ENCODE measurements at places on chromosomes 7 and 10.

GRCh38 chr7:127226685-127227374 is 25.9 kb downstream of the GRM8 start:
- DNase-seq, result no peak

GRCh38 chr7:20403331-20403730 is 72.6 kb downstream of the ITGB8 start:
- DNase-seq, result no peak

GRCh38 chr10:119209736-119210355 is 2.5 kb downstream of the GRK5 start:
- no peak for DNase-seq

DNA sequence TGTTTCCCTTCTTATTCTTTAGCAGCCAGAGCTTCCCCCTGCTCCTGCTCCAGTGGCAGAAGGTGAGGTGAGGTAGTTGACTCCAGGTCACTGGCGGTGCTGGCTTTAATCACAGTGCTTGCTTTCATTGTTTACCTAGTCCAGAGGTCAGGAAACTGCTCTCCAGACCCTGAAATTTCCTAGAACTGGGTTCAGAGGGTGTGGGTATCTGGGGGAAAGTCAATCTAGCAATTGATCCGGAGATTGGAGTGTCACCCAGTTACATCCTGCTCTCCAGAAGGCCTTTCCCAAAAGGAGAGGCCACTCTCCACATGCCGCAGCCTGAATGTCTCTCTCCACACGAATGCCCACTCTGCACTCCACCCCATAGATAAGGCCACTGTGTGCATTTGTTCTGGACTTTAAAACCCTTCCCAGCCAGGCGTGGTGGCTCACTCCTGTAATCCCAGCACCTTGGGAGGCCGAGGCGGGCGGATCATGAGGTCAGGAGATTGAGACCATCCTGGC is 2.1 kb upstream of the MBL2 start:
- DNase-seq, result no peak

- DNase-seq, result no peak
Observed at GRCh38 chr7:41900532-41900931, 197.6 kb upstream of the INHBA start.

GRCh38 chr10:70600512-70601395 is 1.8 kb downstream of the PRF1 start:
- DNase-seq, result no peak

GRCh38 chr7:50348469-50349162 is 44.1 kb downstream of the IKZF1 start:
- DNase-seq, result no peak

GRCh38 chr10:50426485-50426884 is 175.2 kb upstream of the ASAH2 start:
- DNase-seq, result no peak

DNA sequence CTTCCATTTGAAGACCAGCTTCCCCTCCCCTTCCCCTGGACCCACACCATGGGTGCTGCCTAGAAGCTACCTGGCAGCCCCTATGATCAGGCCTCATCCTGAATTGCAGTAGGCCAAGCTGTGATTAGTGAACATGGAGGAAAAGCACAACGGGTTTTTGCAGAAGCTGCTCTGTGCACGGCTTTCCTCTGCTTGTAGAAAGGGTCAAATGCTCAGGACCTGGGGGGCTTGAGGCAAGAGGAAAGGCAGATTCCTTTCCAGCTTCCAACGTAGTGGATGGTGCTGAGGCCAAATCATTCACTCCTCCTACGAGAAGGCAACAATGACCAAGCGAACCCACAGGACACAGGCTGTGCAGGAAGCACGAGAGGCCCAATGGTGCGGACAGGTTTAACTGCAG is 410.3 kb upstream of the SHH start:
- DNase-seq, result no peak

DNA sequence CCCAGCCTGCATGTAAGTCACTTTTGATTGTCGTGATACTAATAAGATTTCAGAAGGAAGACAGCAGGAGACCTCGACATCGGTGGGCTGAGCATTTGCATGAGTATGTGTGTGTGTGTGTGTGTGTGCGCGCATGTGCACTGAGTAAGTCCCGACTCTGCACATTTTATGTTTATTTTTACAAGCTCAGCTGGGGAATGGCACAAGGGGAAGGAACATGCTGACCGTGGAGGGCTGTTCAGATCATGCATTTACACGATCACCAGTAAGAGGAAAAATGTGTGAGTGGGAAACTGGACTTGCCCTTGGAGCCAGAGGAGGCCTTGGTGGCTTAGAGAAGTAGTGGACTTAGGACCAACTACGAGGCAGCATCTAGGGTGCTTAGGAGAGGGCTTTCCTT is 41.3 kb downstream of the IL2RA start:
- no peak for DNase-seq

DNA sequence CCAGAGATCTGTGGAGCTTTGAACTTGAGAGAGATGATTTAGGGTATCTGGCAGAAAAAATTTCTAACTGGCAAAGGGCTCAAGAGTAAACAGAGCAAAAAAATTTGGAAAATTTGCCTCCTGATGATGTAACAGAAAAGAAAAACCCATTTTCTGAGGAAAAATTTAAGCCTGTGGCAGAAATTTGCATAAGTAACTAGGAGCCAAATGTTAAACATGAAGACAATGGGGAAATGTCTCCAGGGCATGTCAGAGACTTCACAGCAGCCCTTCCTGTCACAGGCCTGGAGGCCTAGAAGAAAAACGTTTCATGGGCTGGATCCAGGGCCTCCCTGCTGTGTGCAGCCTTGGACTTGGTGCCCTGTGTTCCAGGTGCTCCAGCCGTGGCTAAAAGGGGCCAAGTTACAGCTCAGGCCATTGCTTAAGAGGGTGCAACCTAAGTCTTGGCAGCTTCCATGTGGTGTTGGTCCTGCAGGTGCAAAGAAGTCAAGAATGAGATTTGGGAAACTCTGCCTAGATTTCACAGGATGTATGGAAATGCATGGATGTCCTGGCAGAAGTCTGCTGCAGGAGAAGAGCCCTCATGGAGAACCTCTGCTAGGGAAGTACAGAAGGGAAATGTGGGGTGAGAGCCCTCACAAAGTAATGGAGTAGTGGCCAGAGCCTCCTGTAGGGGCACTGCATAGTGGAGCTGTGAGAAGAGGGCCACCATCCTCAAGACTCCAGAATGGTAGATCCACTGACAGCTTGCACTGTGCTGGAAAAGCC is 8.1 kb downstream of the SEMA3D start:
- no peak for DNase-seq

DNA sequence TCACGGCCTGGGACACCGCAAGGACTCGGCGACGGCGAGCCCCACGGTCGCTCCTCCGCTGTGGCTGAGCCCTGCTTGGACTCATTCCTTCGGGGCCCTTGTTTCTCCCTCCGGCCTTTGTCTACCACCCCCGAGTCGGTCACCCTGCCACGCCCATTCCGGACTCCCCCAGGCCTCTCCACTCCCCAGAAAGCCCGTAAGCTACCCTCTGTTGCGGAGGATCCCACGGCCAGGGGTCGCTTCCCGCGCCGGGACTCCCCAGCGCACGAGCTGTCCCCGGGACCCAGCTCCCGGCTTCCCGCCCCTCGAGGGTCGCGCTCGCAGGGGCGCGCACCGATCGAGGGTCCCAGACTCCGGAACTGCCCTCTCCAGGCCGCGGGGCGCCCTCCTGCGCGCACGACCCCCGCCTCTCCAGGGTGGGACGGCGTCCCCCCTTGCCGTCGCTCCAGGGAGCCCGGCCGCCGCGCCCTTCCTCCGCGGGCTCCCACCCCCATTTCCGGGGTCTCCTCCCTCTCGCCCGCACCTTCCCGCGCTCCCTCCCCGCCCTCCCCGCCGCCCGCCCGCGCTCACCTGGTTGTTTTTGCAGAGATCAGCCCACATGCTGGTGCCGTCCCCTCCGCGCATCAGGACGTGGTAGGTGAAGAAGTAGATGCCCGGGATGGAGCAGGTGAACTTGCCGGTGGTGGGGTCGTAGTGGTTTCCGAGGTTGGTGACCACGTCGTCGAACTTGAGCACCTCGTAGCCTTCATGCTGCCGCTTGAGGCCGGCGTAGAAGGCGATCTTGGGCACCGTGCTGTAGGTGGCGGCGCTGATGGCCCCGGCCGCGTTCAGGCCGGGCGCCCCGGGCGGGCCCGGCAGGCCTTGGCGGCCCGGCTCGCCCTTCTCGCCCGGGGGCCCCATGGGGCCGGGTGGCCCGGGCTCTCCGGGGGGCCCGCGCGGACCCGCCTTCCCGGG is 1.5 kb downstream of the C1QL3 start:
- no peak for DNase-seq

DNA sequence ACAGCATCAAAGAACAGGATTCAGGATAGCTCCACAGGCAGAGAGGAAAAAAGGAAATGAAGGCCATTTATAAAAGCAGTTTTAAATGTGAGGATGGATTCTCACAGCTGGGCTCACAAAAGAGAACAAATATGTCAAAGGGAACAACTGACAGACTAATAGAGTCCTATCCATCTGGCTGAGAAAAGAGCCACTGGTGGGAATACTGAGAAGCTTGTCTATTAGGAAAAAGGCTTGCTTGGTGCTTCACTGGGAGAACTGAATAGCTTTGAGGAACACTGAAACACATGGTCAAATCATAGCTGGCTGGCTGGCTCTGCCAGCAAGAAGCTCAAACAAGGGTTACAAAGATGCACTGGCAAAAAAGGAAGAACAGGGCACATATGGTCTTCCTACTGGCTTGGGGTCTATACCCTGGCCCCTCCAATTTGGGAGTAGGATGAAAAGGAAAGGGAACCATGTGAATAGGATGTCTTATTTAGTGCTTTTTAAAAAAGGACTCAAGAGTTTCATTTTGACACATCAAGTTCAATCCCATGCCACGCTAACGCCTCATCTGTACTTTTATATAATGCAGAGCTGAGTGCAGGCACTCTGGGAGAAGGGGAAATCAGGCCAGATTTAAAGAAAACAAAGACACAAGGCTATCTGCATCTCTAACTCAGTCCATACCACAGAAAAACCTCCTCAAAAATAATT is 44.8 kb upstream of the KCNIP2 start:
- no peak for DNase-seq

DNA sequence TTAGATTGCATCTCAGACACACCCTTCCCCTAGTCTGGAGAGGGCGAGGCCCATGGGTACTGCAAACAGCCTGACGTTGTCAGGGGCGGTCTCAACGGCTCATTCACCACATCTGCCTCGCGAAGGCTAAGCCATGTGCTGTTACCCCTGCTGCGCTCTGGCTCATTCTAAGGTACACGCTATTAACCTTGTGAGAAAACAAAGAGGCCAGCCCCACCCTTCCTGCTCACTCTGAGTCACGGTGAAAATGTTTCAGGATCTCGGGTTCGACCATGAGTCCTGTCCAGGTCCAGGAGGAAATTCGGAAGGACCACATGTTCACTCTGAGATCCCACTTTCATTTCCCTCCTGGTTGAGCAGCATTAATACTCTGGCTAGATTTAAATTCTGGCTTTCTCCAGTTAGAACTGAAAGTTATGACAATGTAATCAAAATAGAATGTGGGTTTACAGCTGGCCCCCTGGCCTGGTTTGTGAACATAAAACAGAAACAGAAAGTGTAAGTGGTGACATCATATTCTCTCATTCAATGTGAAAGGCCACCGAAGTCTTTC is 55.2 kb downstream of the EGFR start:
- no peak for DNase-seq

GRCh38 chr7:148318102-148318811 is 272.3 kb upstream of the C7orf33 start:
- no peak for DNase-seq
